ENCODE measurements at places on chromosomes 12 and 14.

- no peak for DNase-seq
Observed at GRCh38 chr12:63045020-63045860, 105.8 kb downstream of the AVPR1A start.

GRCh38 chr12:40446385-40446784, 221.6 kb downstream of the LRRK2 start:
- no peak for DNase-seq

DNA sequence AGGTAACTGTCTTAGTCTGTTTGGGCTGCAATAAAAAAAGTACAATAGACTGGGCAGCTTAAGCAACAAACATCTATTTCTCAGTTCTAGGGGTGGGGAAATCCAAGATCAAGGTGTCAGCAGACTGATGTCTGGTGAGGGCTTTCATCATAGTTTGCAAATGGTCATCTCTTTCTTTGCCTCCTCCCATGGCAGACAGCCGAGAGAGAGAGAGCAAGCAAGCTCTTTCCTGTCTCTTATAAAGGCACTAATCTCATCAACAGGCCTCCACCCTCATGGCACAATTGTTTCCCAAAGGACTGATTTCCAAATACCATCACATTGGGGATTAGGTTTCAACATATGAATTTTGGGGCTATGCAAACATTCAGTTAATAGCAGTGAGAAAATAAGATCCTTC, 445.6 kb upstream of the FLRT2 start:
- DNase-seq: no peak

DNA sequence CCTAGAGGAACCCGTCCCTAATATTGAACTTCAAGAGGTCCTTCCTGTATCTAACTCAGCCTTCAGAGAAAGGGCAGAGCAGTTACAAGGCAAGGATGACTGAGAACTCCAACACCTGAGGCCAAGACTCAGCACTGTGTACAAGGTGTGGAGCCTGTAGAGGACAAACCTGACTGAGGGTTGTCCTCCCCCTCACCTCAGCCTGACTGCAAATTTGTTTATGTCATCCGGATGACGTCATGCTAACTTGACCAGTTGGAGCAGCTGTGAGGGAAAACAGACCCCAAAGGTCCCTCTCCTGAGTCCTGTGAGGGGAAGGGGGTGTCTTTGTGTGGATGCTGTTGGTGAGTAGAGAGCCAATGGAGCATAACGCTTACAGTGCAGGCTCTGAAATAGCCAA, 4.3 kb downstream of the CRACR2A start:
- no peak for DNase-seq

DNA sequence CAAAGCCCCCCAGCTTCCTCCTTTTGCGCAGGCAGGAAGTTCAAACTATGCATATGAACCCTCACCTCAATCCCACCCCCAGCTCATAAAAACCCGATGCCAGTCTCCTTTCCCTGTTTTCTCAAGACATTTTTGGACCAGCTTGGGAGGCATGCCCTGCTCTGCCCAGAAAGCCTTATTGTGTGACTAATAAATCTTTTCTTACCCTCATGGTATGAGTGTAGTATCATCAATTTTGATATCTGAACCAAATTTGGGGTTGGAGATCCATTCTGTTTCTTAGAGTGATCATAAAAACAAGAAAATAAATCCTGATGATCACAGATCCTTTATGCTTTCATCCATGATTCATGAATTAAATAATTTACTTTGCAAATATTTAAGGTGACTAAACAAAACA, 128.5 kb downstream of the ALG10B start:
- no peak for DNase-seq

DNA sequence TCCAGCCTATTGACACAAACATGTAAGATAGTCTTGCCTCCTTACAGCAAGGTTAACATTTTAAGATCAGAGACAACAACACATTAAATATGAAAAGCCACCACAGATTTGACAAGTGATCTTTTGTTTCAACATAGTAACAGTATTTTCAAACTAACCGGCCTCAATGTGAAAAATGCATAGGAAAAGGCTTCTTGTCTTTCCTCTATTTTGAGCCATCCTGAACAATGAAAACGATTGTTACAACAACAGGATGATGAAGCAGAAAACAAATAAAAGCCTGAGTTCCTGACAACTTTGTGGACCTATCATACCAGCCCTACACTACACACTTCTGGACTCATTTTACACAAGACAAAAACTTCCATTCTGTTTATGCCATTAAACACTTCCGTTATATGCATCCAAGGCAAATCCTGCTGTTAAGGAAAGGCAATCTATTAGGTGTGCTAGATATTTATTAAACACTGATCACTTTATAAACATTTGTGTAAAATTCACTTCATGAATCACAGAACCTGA, 37.3 kb downstream of the BAZ1A start:
- DNase-seq: no peak

DNA sequence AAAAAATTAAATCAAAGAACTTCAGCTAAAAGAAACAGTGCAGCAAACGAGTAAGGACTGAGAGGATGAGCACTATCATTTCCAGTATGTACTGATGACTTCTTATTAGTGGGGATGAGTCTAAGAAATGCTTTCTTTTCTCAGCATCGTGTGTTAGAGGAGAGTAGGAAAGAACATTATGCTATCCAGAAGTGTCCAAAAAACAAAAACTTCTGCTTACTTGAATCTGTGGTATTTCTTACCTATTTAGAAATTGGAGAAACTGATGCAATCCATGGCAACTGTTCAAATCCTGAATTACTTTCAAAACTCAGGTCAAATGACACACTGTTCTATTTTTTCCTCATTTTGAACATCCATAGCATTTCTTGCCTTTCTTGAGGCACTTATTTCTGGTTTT, 23.7 kb downstream of the ABCD2 start:
- DNase-seq: no peak

GRCh38 chr12:14442221-14442881, 76.9 kb downstream of the ATF7IP start:
- DNase-seq: no peak

DNA sequence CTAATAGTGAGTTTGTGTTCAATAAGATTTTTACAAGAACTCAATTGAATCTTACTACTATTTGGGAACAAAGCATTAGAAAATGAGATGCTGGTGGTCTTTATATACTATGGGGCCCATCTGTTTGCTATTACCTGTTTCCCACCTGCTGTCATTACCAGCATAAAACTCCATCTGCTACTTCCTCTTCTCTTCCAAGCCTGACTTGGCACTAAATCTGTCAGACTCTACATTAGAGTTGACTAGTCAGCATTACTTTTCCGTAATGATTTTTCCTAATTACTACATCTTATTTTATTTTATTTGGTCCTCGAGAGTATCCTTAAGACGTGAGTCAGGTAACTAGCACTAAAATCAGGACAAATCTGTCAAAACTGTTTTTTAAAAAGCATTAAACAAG, 68.1 kb upstream of the KRR1 start:
- DNase-seq: no peak

DNA sequence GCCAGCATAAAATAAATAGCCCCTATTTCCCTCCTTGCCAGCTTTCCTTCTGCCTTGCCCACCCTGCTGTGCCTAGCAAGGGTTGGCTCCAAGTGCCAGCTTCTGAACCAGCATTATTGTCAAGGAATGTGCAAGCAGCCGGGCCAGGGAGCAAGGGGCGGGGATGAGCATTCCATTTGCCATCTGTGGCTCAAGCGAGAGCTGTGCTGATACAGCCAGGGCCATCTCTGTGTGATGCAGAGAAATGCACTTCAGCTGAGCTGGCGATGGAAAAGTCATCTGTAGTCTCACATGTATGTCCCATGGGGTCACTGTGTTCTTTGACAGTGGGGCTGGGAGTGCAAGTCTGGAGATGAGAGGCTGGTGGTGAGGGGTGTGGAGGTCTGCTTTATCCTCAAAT, 137.3 kb downstream of the SUDS3 start:
- no peak for DNase-seq

- DNase-seq: no peak
Observed at GRCh38 chr14:51157012-51157411, 62.1 kb upstream of the TRIM9 start.

- no peak for DNase-seq
Observed at GRCh38 chr12:81128930-81129554, 51.2 kb downstream of the ACSS3 start.

- no peak for DNase-seq
Observed at GRCh38 chr14:105581551-105582341, 55.4 kb downstream of the TMEM121 start.

DNA sequence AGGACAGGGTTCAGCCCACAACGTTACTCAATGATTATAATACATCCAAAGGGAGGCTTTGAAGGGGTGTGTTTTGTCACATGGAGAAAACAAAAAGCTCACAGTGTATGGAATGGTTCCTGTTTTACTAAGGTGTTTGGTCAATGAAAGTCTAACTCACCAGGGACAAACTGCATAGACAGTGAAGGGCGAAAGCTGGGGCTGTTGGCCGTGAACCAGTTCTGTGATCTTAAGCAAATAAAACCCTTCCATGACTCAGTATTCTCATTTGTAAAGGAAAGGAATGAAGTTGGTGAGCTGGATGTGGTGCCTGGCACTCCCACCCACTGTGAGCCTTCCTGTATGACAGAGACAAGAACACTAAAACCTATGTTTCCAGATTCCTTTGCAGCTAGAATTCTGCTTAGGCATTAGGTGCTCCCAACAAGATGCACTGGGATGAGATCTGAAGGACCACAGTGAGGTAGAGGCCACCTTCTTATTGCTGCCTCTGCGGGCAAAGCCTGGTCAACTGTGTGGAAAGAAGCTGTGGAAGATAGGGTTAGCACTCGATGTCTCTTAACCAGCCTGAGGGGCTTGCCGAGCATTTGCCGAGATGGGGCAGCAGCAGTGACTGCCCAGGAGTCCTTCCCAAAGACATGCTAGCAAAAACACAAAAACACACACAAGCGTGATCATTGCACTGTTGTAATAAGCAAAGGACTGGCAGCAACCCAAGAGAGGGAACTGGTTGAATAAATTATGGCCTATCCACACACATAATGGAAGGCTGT, 48.5 kb downstream of the VCPKMT start:
- no peak for DNase-seq

DNA sequence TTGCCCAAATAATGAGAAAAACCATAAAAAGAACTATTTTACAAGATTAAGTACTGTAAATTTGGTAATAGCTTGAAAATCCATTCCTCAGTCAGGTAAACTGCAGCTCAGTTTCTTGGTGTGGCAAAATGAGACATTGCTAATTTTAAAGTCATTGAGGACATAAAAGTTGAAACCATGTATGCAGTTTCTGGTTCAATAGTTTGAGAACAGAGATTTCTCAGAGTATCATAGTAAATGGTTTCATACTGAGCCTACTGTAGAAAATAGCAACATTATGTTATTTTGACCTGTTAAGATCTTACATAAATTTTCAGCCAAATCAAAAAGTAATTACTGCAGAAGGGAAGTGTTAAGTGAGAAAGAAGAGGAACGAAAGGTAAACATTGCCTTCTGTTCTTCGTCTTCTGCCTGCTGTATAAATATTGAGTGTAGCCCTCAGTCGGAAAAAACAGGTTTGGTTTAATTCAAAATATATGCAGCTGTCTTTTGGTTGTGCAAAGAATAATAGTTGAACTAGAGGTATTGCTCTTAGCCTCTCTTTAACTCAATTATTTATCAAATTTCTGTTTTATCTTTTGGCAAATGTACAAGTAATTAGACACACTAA, 119.6 kb downstream of the SYNE2 start:
- no peak for DNase-seq

GRCh38 chr12:59010941-59011340, 90.6 kb upstream of the LRIG3 start:
- no peak for DNase-seq

DNA sequence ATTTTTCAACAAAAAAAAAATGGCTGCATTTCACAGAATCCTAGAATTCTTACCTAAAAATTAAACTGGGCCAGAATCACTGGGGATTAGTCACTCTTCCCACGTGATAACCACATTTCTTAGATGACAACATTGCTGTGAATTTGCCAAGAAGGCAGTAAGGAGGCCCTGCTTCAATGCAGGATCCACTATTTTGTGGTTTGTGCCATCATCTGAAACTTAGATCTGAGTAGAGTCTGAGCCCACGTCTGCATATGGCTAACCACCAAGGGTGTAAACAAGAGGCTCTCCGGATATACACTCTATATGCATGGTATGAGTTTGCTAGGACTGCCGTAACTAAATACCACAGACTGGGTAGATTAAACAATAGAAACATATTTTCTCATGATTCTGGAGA, 24.4 kb upstream of the TBX5 start:
- DNase-seq: no peak

DNA sequence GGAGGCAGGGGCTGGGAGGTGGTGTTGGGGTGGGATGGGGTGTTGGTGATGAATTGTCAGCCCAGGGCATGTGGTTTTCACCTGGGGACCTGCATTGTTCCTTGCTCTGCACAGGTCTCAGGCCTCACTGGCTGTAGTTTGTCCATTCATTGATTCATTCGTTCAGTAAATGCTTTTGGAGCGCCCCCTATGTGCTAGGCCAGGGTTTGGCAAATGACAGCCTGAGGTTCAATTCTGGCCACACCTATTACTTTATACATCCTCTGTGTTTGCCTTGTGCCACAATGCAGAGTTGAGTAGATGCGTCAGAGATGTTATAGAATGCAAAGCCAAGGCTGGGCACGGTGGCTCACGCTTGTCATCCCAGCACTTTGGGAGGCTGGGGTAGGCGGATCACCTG, 4.7 kb downstream of the ADCK1 start:
- peak; percentile 7 for DNase-seq

GRCh38 chr12:98424726-98425401, 90.5 kb upstream of the TMPO start:
- DNase-seq: peak; percentile 51

DNA sequence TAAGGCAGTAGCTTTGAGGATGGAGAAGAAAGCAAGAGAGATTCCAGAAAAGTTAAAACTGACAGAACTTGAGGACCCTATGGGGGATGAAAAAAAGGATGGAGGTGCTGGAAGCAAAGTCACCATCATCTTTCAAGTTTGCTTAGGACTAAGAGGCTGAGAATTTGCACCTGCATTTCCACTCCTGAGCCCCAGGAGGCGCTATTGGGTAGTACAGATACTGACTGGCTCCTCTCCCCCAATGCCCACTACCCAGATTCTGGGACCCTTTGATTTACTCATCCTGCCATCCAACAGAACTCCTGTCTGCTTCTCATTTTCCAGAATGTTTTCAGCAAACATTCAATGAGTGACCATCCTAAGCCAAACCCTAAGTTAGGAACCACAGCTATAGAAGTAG, 34.0 kb upstream of the CMKLR1 start:
- no peak for DNase-seq

- no peak for DNase-seq
Observed at GRCh38 chr14:92563765-92564285, 50.2 kb downstream of the RIN3 start.

- peak; percentile 51 for DNase-seq
Observed at GRCh38 chr12:103884316-103884715, 43.3 kb upstream of the NT5DC3 start.

- DNase-seq: no peak
Observed at GRCh38 chr14:61959348-61959747, 197.1 kb downstream of the SNAPC1 start.

GRCh38 chr12:129127211-129127610, 273.9 kb downstream of the GLT1D1 start:
- DNase-seq: no peak

GRCh38 chr12:90908465-90908864, 46.5 kb downstream of the CCER1 start:
- DNase-seq: no peak

GRCh38 chr12:115859231-115859630, 418.3 kb downstream of the MED13L start:
- DNase-seq: no peak

GRCh38 chr12:92393504-92393903, 247.9 kb upstream of the BTG1 start:
- no peak for DNase-seq

- DNase-seq: peak; percentile 69
Observed at GRCh38 chr12:121799156-121799841, 4.5 kb upstream of the SETD1B start.

- DNase-seq: no peak
Observed at GRCh38 chr14:48250575-48250974, 575.2 kb upstream of the MDGA2 start.

Data from CD4-positive, alpha-beta T cell treated with Interleukin-2 at 100 ng/mL for 4 hours (primary cell).